RPMI7951 (cell line): ENCODE measurements at places on chromosomes 13 and 19. TPM values are rescaled to one million over a fixed set of nuclear protein-coding genes. Genes with fewer than 3 reads are reported as not detected.

Gene GARIN5B
- total RNA-seq, result not detected in 2 replicates

Gene PLVAP
- total RNA-seq, result not detected in 2 replicates

Gene MYO1F
- total RNA-seq, result 0.36 and 0.49 TPM in 2 replicates

Gene U2AF2
- total RNA-seq, result 80.3 and 108 TPM in 2 replicates

Gene APLP1
- 15.3 and 18.9 TPM in 2 replicates for total RNA-seq

Gene MCEMP1
- not detected in 2 replicates for total RNA-seq

Gene ZNF528
- 6.6 and 7.5 TPM in 2 replicates for total RNA-seq

Gene SIGLEC5
- total RNA-seq, result not detected in 2 replicates

Gene CGB2
- total RNA-seq, result not detected in 2 replicates

Gene LRRC4B
- total RNA-seq, result not detected in 2 replicates

Gene KRTDAP
- total RNA-seq, result not detected in 2 replicates
